Smooth muscle cell of the pulmonary artery (primary cell): ENCODE measurements at places on chromosomes 2 and 18. TPM values are rescaled to one million over a fixed set of nuclear protein-coding genes. Genes with fewer than 3 reads are reported as not detected.

The ICOS gene
- total RNA-seq = 0.07 TPM in 1 of 2 replicates, not detected in the other

The SLC35G4 gene
- total RNA-seq = not detected in 2 replicates

The TDRD15 gene
- total RNA-seq = not detected in 2 replicates

The TUBA3E gene
- not detected in 2 replicates for total RNA-seq

The SPATA3 gene
- total RNA-seq = not detected in 2 replicates

The CACNB4 gene
- 2.0 and 10.8 TPM in 2 replicates for total RNA-seq

The SAG gene
- not detected in 2 replicates for total RNA-seq

The LDLRAD4 gene
- total RNA-seq = 0.39 and 1.8 TPM in 2 replicates

The RAB6C gene
- total RNA-seq = not detected in 2 replicates

The ATOH8 gene
- total RNA-seq = 22.4 and 30.8 TPM in 2 replicates

The PELI1 gene
- total RNA-seq = 11.1 and 14.1 TPM in 2 replicates

The SERPINB10 gene
- total RNA-seq = not detected in 2 replicates

The KCNG2 gene
- total RNA-seq = not detected in 2 replicates

The RGPD3 gene
- total RNA-seq = 0.20 and 0.26 TPM in 2 replicates

The CRYBA2 gene
- not detected in 2 replicates for total RNA-seq

The EIF5B gene
- total RNA-seq = 40.9 and 47.5 TPM in 2 replicates

The EHD3 gene
- 82.4 and 101 TPM in 2 replicates for total RNA-seq

The PSTPIP2 gene
- 3.5 and 4.7 TPM in 2 replicates for total RNA-seq
